ENCODE measurements at places on chromosomes 11 and 22.

- DNase-seq = no peak
Measured at GRCh38 chr22:46504584-46504983, 32.8 kb downstream of the CELSR1 start.

- DNase-seq = no peak
Measured at GRCh38 chr22:24952837-24953383, 394 bp downstream of the KIAA1671 start.

- DNase-seq = no peak
Measured at GRCh38 chr11:120797143-120797542, 226.8 kb upstream of the TBCEL start.

- DNase-seq = no peak
Measured at GRCh38 chr11:130947058-130947457, 30.8 kb upstream of the SNX19 start.

- no peak for DNase-seq
Measured at GRCh38 chr22:35539910-35540594, 579 bp upstream of the RASD2 start.
